ENCODE measurements at places on chromosomes 6 and 20.

- no peak for DNase-seq
Measured at GRCh38 chr6:39561536-39562266, 163.5 kb downstream of the KIF6 start.

- DNase-seq: no peak
Measured at GRCh38 chr20:19785983-19786285, 27.9 kb downstream of the RIN2 start.

- DNase-seq: peak; percentile 57
Measured at GRCh38 chr6:110355727-110356126, 2.4 kb downstream of the METTL24 start.

DNA sequence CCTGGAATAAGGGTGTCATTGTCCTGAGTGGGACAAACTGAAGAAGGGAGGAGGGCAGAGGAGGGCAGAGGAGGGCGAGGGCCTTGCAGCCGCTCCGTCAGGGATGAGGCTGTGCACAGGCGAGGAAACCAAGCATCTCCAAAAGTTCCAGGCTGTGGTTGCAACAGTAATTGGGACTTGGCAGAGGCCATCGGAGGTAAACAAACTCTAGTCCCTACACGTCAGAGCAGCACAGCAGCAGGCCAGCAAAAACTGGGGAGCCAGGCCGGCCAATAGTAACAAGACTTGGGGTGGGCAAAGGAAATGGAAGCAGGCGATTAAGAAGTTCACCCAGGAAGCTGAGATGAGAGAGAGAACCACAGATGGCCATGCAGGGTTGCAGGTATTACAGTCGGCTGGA, 142.8 kb downstream of the SMOC2 start:
- no peak for DNase-seq

DNA sequence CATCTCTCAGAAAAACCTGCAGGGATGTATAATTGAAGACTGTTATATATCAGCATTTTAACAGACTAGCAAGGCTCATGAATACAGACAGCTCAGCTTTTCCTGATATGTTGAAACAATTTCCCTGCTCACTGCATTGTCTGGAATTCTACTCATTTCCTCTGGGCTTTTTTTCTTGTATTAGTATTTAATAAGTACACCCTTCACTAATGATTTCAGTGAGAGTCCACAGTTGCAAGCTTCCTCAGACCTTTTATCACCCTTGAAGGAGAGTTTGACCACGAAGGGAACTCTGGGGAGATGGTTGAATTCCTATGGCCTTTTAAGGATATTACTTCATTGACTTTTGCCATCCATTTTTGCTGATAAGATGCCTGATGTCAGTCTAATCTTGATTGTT, 248.7 kb downstream of the ADGB start:
- no peak for DNase-seq

DNA sequence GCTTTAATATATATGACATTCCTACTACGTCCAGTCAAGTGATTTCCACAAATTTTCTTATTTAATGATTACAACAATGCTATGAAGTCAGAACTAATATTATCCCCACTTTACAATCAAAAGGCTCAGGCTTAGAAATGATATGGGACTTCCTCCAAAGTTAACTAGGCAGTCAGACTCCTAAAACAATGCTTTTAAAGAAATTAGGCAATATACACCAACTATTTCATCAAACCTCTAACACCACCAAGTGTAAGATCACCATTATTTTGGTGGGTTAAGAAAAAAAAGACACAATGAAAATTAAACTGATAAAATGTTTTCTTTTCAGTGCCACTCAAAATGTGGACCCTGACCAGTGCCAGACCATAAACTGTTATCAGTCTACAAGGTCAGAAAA, 256.1 kb upstream of the RUNX2 start:
- DNase-seq: no peak

- DNase-seq: peak; percentile 75
Measured at GRCh38 chr6:128570680-128571063, 50.3 kb upstream of the PTPRK start.

DNA sequence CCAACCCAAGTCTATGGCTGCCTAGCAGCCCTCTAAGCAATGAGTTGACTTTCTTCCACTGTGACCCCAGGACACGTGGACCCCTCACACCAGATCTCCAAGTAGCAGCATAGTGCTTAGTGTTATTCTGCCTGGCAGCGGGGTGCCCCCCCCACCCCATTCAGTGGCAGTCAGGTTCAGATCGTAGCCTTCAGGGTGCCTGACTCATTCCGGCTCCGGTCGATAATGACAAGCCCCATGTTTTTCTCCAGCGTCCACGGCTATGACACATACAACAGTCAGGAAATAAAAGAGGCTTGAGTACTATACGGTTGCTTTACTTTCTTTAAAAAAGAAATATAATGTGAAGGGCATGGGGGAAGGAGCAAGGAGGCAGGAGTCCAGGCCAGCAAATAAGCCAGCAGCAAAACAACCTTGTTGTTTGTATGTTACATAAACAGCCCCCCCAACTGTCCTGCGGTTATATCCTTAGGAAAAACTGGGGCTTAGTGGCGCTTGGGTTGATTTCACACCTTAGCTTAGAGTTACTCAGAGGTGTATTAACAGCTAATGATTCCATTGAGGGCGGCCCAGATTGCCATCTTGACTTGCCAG, 23.1 kb downstream of the GNAS start:
- DNase-seq: no peak

DNA sequence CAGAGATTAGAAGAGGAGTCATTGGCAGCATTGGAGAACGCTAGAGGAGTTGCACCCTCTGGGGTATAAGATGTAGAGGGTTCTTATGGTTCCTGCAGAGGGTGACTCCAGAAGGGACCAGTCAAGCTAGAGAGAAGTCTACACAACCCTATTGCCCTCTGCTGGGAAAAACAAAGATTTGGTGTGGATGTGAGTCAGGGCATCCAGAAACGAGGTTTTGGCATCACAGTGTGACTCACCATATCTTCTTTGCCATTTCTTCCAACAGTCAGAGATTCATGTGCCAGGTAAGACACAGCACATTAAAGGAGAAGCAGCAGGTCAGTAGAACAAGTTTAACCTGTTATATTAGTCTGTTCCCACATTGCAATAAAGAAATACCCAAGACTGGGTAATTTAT, 598.8 kb downstream of the MAFB start:
- no peak for DNase-seq

GRCh38 chr6:42907336-42907735, 8.5 kb upstream of the PTCRA start:
- no peak for DNase-seq

GRCh38 chr20:50136822-50137599, 16.5 kb downstream of the PEDS1 start:
- DNase-seq: no peak

DNA sequence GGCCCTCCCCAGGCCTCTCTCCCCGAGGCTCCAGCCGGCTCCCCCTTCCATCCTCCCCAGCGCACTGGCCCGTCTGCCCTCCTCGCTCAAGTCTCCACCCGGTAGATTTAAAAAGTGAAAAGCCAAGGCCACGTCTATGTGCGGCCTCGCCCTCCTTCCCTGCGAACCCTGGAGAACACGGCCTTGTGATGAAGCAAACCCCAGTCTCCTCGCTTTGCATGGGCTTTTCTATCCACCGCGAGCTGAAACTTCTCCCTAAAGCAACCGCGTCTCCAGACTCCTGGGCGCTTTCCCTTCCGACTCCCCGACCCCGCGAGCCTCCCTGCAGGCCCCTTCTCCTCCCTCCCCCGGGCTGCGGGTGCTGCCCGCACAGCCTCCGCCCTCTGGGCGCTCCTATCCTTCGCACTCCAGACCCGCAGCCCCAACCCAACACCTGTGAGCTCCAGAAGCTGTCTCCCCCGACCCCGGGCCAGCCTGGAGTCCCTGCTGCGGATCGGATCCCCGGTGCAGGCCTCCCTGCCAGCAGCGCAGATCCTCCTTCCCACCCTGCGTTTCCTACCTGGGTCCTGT, 265.2 kb upstream of the QKI start:
- DNase-seq: no peak

GRCh38 chr6:49328051-49328744, 134.9 kb downstream of the MMUT start:
- peak; percentile 49 for DNase-seq

DNA sequence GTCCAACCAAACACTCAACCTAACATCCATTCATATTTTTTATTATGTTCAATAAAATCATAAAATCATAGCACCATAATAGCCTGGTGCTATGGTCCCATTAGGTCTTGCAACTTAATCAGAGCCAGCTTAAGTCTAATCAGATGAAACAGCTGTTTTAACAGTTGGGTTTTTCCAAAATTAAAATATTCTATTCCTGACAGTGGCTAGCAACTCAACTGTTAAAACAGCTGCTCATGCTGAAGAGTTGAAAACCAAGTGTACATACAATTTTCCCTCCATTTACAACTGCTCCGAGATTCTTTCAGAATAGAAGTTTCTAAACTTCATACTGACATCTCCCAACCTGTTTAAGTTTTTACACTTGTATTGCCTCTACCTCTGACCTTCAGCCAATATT, 89.5 kb downstream of the UBE3D start:
- no peak for DNase-seq

DNA sequence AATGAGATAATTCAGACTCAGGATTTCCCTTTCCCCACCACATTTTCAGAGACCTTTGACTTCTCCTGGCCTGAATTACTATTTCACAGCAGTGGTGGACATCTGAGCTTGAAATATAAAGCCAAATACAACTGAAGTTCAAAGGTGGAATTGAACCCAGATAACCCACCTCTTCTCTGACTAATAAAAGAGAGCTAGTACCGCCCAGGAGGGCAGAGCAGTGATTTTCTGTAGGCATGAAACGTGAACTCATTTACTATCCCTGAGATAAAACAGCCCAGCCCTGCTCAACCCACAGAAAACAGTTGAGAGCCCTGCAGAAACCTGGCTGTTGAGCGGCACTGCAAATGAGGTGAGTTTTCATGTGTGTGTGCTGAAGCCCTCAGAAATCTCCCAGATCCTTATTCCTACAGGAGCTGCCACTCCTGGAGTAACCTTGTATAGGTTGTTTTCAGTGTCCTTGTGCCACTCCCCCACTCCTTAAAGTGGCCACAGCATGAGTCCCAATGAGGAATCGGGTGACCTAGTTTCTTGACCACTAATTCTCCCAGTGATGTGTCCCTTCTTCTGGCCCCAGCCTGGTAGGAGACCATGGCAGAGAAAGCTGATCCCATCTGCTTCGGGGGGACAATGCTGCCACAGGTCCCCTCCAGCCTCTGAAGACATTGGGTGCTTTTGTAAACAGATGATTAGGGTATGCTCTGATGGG, 99.2 kb downstream of the NOL4L start:
- DNase-seq: no peak

- DNase-seq: peak; percentile 16
Measured at GRCh38 chr6:42498473-42499128, 46.9 kb upstream of the TRERF1 start.

DNA sequence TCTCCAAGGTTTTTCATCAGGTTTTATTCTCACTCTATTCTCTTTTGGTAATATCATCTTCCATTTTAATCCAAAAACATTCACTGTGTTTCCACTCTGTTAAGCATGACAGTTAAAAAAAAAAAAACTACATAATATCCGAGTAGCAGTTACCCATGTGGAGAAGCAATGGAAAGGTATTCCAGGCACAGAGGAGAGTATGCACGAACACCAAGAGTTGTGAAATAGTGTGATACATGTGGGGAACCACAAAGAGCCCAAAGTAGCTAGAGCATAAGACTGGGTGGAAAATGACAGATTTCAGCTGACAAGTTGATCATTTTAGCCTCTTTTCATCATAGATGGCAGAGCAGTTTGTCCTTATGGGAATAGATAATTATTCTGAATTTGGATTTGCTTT, 19.9 kb upstream of the FBXL4 start:
- DNase-seq: no peak

DNA sequence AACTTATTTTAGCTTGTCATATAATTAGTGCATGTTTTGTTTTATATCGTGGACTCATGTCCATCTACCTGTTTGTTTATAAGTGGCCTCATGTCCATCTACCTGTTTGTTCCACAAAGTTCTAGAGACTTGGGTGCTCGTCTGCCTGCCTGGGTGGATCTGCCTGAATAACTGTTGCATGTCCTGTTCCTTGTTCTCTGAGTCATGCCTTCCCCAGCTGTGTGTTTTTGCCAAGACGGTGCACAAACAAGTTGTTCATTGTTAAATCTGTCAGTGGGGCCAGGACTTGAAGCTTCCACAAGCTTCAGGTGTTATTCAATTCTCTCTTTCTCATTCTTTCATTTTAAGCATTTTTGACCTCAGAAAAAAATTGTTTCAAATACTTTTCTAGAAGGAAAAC, 358.0 kb upstream of the CITED2 start:
- DNase-seq: peak; percentile 24

DNA sequence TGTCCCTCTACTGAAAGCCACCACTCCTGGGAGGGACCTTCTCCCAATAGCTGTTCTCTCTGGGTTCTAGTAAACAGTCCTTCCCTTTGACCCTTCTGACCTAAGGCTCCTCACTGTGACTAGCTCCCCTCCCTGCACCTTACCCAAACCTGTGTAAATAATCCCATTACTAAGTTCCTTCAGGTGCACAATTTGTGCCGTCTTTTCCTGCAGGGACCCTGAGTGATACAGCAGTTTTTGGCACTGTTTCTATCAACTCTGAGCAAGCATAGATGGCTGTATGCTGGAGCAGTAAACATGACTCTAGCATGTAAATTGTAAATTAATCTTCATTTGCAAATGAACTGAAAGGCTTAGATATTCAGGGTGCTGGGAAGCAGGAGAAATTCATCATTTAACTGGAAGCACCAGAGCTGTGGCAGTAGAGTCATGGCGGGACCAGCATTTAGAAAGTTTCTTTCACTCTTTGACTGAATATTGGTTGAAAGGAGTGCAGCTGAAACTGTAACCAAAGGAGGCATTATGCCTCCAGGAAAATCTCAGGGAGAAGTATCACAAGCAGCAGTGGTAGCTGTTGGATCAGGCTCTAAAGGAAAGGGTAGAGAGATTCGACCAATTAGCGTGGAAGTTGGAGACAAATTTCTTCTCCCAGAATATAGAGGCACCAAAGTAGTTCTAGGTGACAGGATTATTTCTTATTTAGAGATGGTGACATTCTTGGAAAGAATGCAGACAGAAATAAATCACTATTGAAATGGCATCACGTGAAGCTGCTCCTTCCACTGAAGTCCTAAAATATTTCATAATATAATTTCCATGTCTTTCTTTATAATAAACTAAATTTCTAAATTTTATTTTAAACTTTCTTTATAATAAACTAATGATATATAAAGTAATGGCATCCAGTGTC, 117.8 kb downstream of the TCP11 start:
- DNase-seq: no peak

GRCh38 chr6:143739341-143739851, 61.6 kb downstream of the PHACTR2 start:
- no peak for DNase-seq

- DNase-seq: no peak
Measured at GRCh38 chr6:23535101-23535500, 590.9 kb upstream of the NRSN1 start.

DNA sequence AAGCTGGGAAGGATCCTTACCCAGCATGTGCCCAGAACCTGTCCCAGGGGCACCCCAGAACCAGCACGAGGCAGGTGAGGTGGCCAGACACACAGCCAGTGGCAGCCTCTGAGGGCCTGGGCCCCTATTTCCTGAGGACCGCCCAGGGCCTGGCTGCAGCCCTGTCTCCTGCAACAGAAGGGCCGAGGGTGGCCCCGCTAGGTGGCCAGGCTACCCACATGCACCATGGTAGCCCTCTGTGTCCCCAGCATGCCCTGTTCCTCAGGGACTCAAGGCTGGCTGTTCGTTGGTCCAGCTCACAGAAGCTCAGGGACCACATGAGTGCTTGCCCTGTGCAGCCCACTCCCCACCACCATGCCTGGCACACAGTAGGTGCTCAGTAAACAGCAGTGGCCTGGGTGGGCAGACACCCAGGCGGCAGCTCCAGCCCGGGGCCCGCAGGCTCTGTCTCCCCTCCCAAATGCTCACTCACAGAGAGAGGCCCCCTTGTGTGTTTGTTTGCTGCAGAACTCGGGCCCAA, 8.2 kb downstream of the HRH3 start:
- DNase-seq: no peak

- peak; percentile 89 for DNase-seq
Measured at GRCh38 chr6:139982652-139983295, 608.3 kb upstream of the CITED2 start.
